ENCODE measurements at places on chromosomes 3 and 15. TPM values are rescaled to one million over a fixed set of nuclear protein-coding genes. Genes with fewer than 3 reads are reported as not detected.

Gene PLIN1
- total RNA-seq, result 0.06 TPM

Gene PSMA4
- 366 TPM for total RNA-seq

Gene ESYT3
- total RNA-seq, result 0.37 TPM

Gene CTNNB1
- 166 TPM for total RNA-seq

Gene SLC2A2
- not detected for total RNA-seq

Gene CRYGS
- 0.40 TPM for total RNA-seq

Gene ALPK3
- total RNA-seq, result 0.07 TPM

Gene LYSMD4
- total RNA-seq, result 4.4 TPM

Gene ST6GAL1
- 3.9 TPM for total RNA-seq

Gene USF3
- 2.7 TPM for total RNA-seq

Gene FETUB
- total RNA-seq, result 0.08 TPM

All from A549 treated with AZD2906 at 1 μM for 4 hours (cell line).